ENCODE measurements at places on chromosomes 3 and 15.

GRCh38 chr3:120203621-120204020 lies 81.4 kb downstream of the GPR156 start:
- DNase-seq = no peak

GRCh38 chr3:187913617-187914033 lies 168.4 kb upstream of the BCL6 start:
- DNase-seq = no peak

DNA sequence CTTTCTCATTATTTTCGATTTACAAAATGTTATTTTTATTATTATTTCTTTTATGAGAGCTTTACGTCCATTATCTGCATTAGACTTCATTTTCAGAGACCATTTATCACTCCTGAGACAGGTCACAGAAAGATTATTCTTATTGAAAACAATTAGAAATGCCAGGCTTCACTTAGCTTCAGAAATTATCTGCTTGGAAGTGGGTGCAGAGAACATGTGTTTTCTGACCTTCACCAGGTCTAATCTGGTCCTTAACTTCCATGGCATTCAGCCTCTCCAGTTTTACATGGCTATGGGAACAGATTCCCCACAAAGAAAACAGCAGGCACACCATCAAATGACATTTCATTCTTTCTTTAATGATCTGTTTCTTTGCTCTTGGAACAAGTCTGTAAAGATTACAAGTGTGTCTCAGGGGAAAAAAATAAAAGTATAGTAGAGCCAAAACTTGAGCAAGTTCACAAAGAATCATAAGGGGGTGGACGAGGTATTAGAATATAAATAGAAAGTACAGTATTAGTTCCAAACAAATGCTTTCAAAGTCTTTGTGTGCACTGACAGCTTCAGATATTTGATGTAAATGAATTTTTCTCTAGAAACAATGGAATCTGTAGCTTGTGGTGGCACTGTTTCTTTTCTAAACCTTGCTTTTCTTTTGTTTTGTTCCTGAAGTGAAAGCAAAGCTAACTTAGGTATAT lies 294.2 kb upstream of the MEIS2 start:
- DNase-seq = no peak

DNA sequence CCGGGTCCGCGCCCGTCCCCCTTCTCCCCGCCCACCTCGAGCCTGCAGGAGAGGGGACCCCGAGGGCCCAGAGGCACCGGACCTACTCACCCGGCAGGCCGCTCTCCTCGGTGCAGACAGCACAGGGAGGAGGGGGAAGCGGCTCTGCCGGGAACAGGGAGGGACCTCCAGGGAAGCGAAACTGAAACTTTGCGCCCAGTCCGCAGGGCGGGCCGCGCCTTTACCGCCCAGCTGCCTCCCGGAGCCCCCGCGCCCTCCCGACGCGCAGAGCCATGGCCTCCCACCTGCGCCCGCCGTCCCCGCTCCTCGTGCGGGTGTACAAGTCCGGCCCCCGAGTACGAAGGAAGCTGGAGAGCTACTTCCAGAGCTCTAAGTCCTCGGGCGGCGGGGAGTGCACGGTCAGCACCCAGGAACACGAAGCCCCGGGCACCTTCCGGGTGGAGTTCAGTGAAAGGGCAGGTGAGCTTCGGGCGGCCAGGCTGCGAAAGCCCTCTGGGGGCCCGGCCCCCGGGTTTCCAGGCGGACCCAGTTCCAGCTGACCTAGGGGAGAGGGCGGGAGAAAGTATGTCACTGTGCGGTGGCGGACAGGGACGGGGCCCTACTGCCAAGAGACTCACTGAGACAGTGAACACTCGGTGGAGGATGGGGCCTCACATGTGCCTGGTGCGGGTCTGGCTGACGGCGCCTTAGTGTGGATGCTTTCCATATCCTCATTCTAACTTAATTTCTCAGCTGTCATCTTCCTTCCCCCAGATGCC lies at the start of the genes DTX3L and PARP9:
Gene DTX3L (plus strand): TSS at position 184 of the 758 bp plus-strand sequence. CDS start 89 bp downstream, at position 273.
Gene PARP9 (minus strand): TSS at position 146 of the 758 bp plus-strand sequence. CDS start 4,680 bp downstream, outside the sequence.
- peak; percentile 43 for DNase-seq

DNA sequence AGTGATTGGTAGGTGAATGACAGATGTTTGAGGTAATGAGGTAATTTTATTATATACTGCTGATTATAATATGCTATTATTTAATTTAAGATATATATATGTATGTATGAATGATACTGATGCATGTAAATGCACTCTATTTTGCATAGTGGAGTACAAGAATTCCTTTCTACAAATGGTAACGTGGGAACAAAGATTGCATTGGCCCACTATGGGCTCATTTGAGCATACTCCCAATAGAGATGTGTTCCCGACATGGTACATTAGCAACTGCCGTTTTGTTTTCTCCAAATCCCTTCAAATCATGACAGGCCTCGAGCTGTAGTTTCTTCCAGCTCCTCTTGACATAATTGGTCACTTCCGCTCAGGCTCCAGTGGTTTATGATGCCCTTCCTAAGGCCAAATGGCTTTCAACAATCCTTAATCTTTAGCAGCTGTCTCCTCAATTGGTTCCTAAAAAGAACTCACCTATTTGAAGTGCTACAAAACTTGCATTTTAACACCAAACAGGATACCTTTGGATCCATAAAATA lies 266.1 kb downstream of the ADAMTSL3 start:
- DNase-seq = no peak

DNA sequence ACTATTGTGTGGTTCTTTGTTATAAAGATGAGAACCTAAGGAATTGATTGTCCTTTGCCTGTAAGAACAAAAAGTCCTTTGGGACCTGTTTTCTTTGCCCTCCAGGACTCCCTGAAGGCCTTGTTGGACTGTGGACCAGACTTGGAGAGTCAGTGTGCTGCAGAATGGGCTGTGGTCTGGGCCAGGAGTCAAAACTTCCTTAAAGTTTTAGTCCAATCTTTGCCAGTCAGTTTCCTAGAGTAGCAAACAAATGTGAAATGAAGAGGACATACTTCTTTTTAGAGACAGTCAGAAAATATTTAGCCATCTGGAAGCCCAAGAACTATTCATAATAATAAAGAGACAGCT lies 45.4 kb downstream of the PDE8A start:
- no peak for DNase-seq

GRCh38 chr3:116591236-116591635 lies 118.3 kb upstream of the TUSC7 start:
- DNase-seq = no peak

DNA sequence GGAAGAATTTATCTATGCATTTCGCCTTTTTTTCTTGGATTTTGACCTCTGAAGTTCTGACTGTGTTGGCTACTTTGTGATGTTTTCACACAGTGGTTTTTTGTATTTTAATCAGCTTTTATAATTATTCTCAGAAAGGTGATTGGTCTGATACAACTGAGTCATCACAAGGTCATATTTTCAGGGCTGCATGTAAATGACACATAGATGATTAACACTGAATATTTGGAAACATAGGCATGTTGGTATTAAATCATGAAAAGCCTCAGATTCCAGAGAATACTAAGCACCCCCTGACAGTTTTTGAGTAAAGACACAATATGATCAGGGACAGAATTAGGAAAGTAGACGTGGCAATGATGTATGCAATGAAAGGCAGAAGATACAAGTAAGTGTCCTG lies 175.5 kb upstream of the SLCO3A1 start:
- DNase-seq = no peak

DNA sequence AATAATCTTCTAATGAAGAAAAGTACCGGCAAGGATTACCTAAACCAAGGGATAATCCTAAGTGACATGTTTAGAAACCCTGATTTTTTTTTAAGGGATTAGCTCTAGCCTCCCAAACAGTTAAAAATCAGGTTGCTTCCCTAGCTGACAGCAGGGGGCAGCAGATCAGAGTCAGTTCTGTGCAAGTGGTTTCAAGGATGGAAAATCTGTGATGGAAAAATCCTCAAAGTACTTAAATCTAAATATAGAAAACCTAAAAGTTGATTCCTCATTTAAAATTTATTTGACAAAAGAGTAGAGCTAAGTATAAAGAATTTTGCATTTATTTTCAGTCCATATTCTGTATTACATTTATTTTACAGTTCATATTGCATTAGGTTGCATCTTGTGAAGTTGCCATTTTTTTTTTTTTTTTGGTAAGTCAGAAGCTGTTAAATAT lies 107.6 kb downstream of the PEX5L start:
- peak; percentile 20 for DNase-seq

DNA sequence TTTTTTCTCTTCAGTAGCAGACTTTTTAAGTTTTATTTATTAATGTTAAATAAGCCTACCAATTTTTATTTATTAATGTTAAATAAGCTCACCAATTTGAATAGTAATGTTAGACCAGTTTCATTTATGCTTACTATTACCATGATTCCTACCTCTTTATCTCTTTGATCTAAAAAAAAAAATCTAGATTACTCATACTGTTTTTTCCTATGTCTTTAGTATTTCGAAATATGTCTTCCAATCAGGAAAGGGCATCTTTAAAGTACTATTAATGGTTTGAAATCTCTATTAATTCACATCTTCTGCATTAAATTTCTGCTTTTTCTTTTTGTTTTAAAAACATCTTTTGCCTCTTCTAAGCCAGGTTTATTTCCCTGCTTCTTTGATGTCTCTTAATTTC lies 27.5 kb upstream of the MAPKBP1 start:
- DNase-seq = no peak

DNA sequence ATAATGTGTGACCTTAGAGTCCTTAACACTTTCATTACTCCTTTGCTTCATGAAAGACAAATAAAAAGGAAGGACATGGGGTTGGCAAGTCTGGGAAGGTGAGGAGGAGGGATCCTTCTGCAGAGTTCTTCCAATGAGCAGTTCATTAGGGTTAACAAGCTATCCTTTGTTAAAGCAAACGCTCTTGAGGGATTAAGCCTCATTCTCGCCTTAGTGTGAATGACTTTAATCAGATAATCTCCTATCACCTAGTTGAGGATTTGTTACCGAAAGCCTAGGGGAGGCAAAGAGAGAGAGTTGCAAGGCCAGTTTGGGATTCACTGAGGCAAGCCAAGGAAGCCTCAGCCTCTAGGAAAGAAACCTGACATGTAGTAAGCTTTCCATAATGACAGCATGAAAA lies 7.4 kb upstream of the MBNL1 start:
- DNase-seq = no peak

GRCh38 chr3:58044691-58045483 lies 36.7 kb downstream of the FLNB start:
- no peak for DNase-seq

GRCh38 chr3:51974963-51975851 lies at the start of gene ABHD14A:
TSS of gene ABHD14A (plus strand) at chr3:51975064. CDS start at chr3:51975136, 72 bp downstream.
- DNase-seq = no peak

DNA sequence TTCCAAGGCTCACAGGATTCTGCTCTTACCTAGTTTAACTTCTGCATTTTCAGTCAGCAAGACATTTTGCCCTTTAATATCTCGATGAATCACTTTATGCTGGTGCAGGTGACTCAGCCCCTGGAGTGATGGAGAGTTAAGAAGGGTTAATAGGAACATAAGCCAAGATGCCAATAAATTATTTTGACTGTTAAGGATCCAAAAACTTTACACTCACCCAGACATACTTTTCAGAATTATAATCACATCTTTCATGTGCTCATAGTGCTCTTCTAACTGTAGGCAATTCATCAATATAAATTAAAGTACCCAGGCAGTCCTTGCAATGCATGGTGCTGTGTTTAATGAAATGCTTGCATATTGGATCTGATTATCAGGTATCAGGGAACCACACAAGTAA lies 164.1 kb upstream of the SLC2A2 start:
- no peak for DNase-seq

- DNase-seq = no peak
These were observed 426.2 kb upstream of the BCHE start for GRCh38 chr3:166263460-166263859.

- DNase-seq = no peak
These were observed 109.9 kb upstream of the LINGO1 start for GRCh38 chr15:77742570-77742969.

GRCh38 chr3:168156479-168156878 lies 60.8 kb upstream of the GOLIM4 start:
- no peak for DNase-seq

DNA sequence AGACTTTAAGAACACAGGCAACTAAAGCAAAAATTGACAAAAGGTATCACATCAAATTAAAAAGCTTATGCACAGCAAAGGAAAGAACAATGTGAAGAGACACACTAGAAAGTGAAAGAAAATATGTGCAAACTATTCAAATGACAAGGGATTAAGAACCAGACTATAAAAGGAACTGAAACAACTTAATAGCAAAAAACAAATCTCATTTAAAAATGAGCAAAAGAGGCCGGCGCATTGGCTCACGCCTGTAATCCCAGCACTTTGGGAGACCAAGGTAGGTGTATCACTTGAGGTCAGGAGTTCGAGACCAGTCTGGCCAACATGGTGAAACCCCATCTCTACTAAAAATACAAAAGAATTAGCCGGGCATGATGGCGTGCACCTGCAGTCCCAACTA lies 14.4 kb downstream of the NGLY1 start:
- no peak for DNase-seq

- no peak for DNase-seq
These were observed 32.3 kb upstream of the AMOTL2 start for GRCh38 chr3:134406331-134407238.

GRCh38 chr15:55403531-55403930 lies 4.6 kb downstream of the CCPG1 start:
- no peak for DNase-seq

DNA sequence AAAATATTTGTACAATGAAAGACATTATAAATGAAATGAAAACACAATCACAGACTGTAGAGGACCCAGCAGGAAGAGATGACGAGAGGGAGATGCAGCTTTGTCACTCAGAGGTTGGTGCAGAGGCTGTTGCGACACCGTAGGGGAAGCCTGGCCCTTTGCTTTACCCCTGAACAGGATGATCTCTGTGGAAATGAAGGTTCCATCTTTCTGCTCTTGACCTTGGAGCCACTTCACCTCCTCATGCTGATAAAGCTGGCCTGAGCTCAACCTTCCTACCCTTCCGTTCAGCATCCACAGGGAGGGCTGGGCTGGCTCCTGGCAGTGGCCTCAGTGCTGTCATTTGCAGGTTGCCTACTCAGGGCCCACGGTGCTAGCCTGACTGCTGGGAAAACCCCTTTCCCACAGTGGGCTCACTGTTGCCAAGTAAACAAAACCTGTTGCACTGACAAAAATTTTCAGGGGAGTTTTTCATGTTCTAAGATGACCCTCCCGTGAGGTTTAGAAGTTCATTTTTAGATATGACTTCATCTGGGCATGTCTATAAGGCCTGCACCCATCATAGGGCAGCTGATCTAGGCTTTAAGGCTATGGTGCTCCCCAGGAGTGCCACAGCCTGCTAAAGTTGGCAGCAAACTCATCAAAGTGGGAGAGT lies 3.0 kb upstream of the CD80 start:
- DNase-seq = no peak

GRCh38 chr3:172622916-172623700 lies 87.8 kb downstream of the NCEH1 start:
- peak; percentile 45 for DNase-seq

- no peak for DNase-seq
These were observed 10.6 kb upstream of the ITPKA start for GRCh38 chr15:41483115-41483514.

DNA sequence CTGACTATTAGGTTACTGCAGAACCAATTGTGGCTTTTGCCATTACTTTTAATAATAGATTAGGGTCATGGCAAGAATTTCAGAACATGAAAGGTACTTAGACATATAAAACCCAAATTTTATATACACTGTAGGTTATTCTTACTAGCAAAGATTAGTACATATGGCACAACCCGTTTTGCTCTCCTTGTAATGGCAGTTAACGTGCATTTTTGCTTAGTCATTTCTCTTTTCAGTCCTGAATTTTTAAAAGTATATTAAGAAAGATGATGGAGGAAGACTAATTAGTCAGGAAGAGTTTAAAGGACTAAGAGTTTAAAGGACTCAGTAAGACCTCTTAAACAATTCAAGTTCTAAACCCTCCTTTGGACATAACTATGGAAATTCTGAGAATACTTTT lies 114.0 kb downstream of the PEAK1 start:
- no peak for DNase-seq

GRCh38 chr3:52268036-52268435 lies 10.4 kb downstream of the WDR82 start:
- no peak for DNase-seq
